ENCODE measurements at places on chromosomes 6 and 20. TPM values are rescaled to one million over a fixed set of nuclear protein-coding genes. Genes with fewer than 3 reads are reported as not detected.

DNA sequence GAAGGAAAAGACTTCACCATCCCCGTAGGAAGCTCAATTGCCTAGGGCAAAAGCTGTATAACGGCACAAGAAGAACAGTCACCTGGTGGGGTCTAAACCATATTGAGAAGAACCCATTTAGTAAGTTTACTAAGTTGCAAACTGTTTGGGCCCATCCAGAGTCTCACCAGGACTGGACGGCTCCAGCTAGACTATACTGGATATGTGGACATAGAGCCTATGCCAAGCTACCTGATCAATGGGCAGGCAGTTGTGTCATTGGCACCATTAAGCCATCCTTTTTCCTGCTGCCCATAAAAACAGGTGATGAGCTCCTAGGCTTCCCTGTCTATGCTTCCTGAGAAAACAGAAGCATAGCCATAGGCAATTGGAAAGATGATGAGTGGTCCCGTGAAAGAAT, 293.9 kb downstream of the RNGTT start:
- H3K4me3 ChIP-seq, result no peak overlapping the region
- DNase-seq, result no peak
- no peaks in the 10 kb centered on the region for H3K27me3 ChIP-seq
- no peak overlapping the region for H3K27ac ChIP-seq
- H3K4me1 ChIP-seq, result no peaks in the 10 kb centered on the region

GRCh38 chr20:54133434-54134427, 40.1 kb downstream of the CYP24A1 start:
- H3K4me3 ChIP-seq, result no peak overlapping the region
- H3K27ac ChIP-seq, result no peak overlapping the region
- H3K4me1 ChIP-seq, result no peaks in the 10 kb centered on the region
- no peaks in the 10 kb centered on the region for H3K36me3 ChIP-seq

DNA sequence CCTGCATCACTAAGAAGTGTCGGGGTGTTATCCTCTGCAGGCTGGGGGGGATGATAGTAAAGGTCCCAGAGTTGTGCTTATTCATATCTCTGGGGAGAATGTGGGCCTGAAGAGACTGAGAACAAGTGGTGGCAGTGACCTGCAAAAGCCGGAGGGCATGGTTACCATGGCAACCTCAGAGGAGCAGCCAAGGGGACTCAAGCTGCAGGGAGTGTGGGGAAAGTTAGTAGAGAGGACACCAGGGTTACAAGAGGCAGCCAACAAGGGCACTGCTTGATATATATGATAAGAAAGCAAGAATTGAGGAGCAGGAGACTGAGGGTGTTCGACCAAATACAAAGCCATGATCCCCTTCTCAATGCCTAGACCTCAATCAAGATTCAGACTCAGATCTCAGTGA, 46.1 kb downstream of the HLA-F start:
- no peak overlapping the region for H3K27ac ChIP-seq
- H3K27me3 ChIP-seq, result no peaks in the 10 kb centered on the region
- no peak for DNase-seq
- H3K36me3 ChIP-seq, result no peaks in the 10 kb centered on the region
- H3K4me3 ChIP-seq, result no peak overlapping the region
- no peaks in the 10 kb centered on the region for H3K4me1 ChIP-seq

DNA sequence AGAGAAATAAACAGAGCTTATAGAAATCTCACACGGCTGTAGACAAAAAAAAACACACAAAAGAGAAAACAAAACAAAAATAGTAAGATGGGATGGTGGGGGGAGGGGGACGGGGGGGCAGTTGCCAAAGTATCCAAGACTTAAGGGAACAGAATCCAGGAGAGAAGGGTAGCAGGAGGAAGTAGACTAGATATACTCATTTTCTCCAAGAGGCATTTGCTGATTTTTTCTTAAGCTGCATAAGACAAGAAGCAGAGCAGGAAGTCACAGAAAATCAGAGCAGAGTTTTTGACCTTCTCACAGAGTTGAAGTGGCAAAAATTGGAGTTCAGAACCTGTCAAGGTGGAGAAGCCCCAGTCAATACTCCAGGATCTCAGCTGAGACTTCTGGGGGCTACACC, 237.7 kb downstream of the HIVEP2 start:
- no peaks in the 10 kb centered on the region for H3K4me1 ChIP-seq
- no peak for DNase-seq
- no peaks in the 10 kb centered on the region for H3K27me3 ChIP-seq

CYP39A1 gene
- total RNA-seq, result 0.68 TPM

- no peak overlapping the region for H3K4me3 ChIP-seq
- no peak overlapping the region for H3K27ac ChIP-seq
- no peaks in the 10 kb centered on the region for H3K36me3 ChIP-seq
- H3K4me1 ChIP-seq, result no peaks in the 10 kb centered on the region
- DNase-seq, result no peak
These were observed 23.8 kb upstream of the SAMHD1 start for GRCh38 chr20:36975099-36975818.

GRCh38 chr20:62984666-62985443, 21.9 kb downstream of the BHLHE23 start:
- no peaks in the 10 kb centered on the region for H3K27me3 ChIP-seq
- no peaks in the 10 kb centered on the region for H3K4me1 ChIP-seq
- DNase-seq, result no peak
- no peak overlapping the region for H3K4me3 ChIP-seq

All from thoracic aorta (tissue), 2 donors.